Activated CD4-positive, alpha-beta T cell treated with anti-CD3 and anti-CD28 coated beads for 24 hours (primary cell): ENCODE measurements at places on chromosomes 3 and 15.

DNA sequence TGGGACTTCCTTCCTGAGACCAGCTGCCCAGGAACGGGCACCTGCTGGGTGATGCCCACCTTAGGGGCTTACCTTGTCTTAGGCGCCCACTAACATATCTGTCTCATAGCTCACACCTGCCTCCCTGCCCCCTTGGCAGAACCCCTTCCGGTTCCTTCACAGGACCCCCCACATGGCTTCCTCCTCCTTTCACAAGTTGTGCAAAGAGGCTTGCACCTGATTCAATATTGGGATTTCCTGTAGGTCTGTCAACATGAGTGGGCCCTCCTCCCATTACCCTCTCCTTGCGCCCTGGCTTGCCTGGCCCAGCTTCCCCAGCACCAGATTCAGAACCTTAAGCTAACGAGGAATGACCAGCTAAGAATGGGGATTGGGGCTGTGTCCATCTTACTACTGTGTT lies 633 bp downstream of the THPO start:
- no peak for DNase-seq

DNA sequence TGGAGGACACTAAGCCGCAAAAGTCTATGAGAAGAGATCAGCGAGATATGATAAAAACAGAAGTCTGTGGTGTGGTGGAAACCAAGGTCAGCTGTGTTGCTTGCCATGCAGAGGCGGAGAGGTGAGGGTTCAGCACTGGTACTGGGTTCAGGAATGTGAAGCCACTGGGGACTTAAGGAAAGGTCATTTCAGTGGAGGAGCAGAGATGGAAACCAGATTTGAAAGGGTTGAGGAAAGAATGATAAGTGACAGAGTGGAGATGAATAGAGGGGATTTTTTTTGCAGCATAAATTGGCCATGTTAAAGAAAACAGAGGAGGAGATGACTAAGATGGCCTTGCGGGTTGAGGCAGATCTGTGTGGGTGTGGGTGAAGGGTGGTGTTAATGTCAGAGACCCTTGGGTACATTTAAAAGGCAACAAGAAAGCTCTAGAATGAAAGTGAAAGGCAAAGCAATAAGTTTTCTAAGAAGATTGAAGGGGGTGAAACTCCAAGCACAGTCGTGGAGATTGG lies 265.5 kb downstream of the ADAMTSL3 start:
- DNase-seq = no peak

- DNase-seq = no peak
These were observed 127.1 kb downstream of the SV2B start for GRCh38 chr15:91227117-91227516.

- no peak for DNase-seq
These were observed 41.9 kb downstream of the SCAP start for GRCh38 chr3:47433796-47434195.
